Mesenteric fat pad (tissue), 1 donor: ENCODE measurements at places on chromosomes 4 and X.

DNA sequence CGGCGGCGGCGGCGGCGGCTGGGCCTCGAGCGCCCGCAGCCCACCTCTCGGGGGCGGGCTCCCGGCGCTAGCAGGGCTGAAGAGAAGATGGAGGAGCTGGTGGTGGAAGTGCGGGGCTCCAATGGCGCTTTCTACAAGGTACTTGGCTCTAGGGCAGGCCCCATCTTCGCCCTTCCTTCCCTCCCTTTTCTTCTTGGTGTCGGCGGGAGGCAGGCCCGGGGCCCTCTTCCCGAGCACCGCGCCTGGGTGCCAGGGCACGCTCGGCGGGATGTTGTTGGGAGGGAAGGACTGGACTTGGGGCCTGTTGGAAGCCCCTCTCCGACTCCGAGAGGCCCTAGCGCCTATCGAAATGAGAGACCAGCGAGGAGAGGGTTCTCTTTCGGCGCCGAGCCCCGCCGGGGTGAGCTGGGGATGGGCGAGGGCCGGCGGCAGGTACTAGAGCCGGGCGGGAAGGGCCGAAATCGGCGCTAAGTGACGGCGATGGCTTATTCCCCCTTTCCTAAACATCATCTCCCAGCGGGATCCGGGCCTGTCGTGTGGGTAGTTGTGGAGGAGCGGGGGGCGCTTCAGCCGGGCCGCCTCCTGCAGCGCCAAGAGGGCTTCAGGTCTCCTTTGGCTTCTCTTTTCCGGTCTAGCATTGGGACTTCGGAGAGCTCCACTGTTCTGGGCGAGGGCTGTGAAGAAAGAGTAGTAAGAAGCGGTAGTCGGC lies 528 bp downstream of the FMR1 start:
- no peak for DNase-seq

- no peak for DNase-seq
These were observed 76.6 kb downstream of the ZFX start for GRCh38 chrX:24226176-24226575.

- DNase-seq = no peak
These were observed 236.9 kb upstream of the PRKX start for GRCh38 chrX:3950373-3950772.

DNA sequence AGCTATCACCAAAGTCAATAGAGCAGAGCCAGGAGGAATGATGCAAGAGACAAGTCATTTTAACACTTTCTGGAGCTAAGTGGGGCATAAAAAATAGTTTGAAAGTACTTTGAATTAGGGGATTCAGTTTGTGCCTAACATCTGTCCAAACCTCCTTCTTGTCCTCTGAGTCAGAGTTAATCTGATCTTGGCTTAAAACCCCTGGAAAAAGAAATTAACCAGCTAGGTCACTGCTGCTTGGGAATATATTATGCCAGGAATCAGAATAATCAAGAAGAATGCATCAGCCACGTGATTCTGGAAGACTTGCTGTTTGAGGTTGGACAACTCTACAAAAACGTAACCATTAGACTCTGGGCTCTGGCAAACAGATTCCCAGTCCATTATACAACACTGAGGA lies 45.3 kb upstream of the EDA2R start:
- DNase-seq = no peak

GRCh38 chrX:46642145-46642544 lies 68.6 kb downstream of the CHST7 start:
- no peak for DNase-seq

GRCh38 chr4:96593422-96593821 lies 753.5 kb downstream of the PDHA2 start:
- DNase-seq = no peak

DNA sequence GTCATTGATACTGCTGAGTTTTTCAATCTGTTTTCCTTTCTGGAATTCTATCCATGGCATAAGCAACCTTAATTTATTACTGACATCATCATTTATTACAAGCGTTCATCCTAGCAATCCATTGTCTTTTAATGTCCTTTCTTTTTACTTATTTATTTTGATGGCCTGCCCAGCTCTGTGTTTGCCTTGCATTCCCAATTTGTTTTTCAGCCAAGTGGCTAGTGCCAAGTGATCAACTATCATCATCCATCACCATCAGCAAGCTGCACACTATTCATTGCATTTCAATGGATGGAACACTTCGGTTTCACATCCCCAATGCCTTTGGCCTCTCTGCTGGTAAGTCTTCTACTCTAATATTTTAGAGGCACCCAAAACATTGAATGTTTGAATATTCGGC lies 831.7 kb upstream of the EPHA5 start:
- DNase-seq = no peak

- DNase-seq = no peak
These were observed 78.8 kb upstream of the TEX13A start for GRCh38 chrX:105299286-105299685.

- DNase-seq = no peak
These were observed 80.8 kb upstream of the IQCM start for GRCh38 chr4:149896432-149896831.

DNA sequence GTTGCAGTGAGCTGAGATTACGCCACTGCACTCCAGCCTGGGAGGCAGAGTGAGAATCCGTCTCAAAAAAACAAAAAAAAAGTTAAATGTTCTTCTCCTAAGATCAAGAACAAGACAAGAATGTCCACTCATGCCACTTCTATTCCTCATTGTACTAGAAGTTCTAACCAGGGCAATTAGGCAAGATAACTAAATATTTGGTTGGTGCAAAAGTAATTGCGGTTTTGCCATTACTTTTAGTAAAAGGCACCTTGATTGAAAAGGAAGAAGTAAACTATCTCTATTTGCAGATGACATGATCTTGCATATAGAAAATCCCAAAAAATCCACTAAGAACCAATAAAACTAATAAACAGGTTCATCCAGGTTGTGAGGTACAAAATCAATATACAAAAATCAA lies 24.0 kb upstream of the SLC7A3 start:
- no peak for DNase-seq

- DNase-seq = no peak
These were observed 86.5 kb downstream of the FRAS1 start for GRCh38 chr4:78143634-78144033.

- no peak for DNase-seq
These were observed 1.7 kb downstream of the SH3D19 start for GRCh38 chr4:151323667-151324066.

- DNase-seq = no peak
These were observed 37.8 kb downstream of the LRP2BP start for GRCh38 chr4:185357733-185358440.

DNA sequence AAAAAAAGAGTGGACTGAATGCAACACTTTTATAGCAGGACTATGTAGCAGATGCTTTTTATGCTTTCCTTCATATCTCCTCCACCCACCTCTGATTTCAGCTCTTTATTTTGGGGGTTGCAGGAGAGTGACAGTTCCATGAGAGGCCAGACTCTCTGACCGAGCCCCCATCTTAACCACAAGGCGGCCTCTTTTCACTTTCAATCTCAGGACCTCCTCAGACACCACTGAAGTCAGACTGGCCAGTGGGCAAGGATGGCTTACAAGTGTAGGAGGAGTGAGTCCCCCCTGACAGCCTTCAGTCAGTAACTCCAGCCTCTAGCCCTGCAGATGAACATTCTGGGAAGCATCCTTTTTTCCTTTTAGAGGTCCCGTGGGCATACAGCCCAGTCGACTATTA lies 140.8 kb downstream of the FRAS1 start:
- no peak for DNase-seq

DNA sequence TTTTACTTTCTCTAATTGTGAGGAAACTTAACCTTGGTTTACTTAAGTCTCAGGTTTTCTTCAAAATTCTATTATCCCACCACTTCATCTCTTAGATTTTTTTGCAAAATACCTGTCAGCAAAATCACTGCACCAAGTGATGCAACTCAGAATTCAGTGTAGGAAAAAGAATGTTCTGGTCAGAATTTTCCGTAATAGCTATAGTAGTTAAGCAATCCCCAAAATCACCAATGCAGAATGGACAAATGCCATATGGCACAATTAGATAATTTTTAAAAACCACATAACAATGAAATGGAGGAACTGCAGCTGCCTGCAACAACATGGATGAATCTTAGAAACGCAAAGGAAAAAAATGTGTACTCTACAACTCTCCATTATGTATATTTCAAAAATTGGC lies 373.1 kb downstream of the NAF1 start:
- no peak for DNase-seq

GRCh38 chr4:140621161-140621560 lies 52.4 kb upstream of the UCP1 start:
- no peak for DNase-seq

DNA sequence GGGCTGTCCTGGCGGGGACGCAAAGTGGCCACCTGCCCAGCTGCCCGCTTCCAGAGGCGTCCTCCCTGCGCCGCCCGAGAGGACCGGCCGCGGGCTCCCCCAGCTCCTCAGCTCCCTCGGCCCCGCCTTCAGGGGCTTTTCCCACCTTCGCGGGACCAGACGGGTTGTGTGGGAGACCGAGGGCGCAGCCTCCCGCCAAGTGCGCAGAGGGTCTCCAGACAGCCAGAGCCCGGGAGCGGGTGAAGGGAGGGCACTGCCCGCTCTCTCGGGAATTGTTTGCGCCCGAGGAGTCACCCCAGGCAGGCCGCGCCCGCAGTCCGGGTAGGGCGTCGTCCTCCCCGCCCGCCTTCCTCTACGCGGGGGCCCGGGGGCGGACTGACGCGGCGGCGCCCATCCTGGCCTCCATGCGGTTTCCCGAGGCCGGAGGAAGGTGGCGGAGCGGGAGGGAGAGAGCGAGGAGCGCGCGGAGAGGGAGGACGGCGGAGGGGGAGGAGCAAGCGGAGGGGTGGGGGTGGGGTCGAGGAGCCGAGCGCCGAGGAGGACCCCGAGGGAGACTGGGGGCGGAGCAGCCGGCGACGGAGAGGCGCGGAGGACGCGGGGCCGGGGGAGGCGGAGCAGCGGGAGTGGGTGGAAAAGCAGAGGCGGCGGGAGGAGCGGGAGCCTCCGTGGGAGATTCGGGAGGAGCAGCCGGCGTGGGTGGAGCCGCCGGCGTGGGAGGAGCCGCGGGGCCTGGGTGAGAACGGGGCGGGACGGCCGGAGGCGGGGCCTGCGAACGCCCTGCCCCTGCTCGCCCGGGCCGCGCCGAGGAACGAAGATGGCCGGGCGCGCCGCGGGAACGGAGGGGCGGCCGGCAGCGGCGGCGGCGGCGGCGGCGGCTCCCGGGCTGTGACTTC lies 47.5 kb downstream of the CLDN34 start:
- DNase-seq = peak; percentile 95

- peak; percentile 65 for DNase-seq
These were observed 48.6 kb upstream of the PPP2R2C start for GRCh38 chr4:6520978-6521377.

DNA sequence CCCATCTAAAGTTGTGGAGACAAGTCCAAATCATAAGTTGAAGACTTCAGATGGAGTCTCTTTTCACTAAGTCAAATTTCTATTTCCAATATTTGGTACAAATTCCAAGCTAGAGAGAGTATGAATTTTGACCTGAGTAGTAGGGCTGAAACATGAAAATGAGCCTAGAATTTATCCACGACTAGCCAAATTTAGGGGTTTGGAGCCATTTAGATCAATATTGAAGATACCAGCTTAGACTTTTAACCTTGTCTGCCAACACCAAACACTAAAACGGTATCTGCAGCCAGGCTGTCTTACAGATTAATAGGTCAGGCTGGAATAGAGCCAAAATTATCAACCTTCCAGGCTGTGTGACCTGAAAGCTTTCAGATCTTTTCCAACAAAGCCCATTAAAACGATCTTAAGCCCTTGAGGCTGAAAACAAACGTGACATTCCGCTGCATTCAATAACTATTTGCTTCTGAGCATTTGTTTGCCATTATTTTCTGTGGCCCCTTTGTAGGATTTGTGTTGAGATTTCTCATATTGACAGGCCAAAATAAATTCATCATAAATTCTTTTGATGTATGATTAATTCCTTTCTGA lies 268.7 kb upstream of the DKK2 start:
- DNase-seq = no peak

DNA sequence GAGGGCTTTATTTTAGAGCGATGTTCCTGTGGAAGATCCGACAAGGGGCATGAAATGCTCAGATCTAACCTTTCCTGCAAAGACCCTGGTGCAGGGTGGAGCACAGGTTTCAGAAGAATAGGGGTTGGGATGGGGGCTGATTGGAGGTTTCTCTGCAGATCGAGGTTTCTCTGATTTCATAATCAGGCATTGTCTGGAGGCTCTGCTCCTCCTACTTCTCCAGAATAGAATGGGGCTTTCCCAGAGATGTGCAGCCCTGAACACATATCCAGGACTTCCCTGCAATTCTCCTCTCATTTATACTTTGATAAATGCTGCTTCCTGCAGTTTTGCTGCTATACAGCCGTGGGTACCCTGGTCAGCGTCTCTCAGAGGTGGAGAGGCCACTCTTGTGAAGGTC lies 397.6 kb upstream of the BOD1L1 start:
- DNase-seq = no peak

- no peak for DNase-seq
These were observed 51.1 kb downstream of the KLF3 start for GRCh38 chr4:38715050-38715449.

GRCh38 chrX:38718311-38718710 lies 82.9 kb upstream of the MID1IP1 start:
- no peak for DNase-seq

GRCh38 chr4:149549911-149550310 lies 265.7 kb downstream of the IQCM start:
- no peak for DNase-seq

DNA sequence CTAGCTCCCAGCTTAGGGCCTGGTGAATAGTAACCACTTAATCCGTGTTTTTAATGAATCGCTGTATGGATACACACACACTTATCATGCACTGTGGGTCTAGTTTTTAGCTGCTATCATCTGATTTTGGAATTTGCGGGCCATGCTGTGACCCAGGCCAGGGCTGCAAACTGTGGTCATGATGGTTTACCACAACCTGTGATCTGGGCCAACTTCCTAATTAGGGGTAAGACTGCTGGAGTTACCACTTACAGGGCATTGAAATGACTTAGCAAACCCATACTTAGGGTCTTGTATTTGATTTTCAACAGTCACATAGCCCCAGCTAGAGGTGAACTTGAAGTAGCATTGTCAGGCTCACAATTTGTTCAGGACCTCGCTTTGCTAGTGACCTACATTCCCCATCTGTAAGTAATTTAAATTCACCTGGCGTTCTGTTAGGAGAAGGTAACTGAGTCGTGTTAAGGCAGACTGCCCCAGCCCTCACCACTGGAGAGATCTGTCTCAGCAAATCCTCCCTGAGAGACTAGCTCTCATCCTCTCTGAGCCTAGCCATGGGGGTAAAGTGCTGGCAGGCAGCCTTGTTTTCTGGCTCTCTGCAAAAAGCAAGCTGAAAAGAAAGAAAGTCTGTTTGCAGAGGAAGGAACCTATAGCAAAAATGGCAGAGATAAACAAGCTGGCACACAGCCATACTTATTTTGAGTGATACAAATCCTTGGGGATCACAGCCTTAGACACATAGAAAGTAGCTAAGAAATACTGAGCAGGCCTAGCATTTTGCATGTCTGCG lies 33.8 kb upstream of the EGFL6 start:
- no peak for DNase-seq

DNA sequence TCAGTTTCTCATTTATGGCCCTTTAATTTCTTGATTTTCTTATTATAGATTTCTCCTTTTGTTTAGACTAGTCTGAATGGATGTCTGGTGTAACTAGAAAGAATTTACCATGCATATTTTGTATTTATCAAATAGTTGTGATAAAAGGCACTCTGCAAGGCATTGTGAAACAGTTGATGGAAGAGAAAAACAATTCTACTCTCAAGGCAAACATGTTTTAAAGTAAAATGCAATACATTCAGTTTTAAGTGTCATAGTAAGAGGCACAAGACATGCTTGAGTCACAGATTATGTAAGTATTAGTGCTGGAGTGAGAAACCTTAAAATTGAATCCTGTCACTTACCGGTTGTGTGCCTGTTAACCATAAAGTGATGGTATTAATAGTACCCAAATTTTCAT lies 283.3 kb upstream of the DKK2 start:
- DNase-seq = no peak
